ENCODE measurements at places on chromosomes 13 and 19.
A peak's percentile ranks its signal among the peaks of the same experiment; 100 is the strongest.

- DNase-seq: no peak
Observed at GRCh38 chr13:36801035-36801434, 18.0 kb upstream of the RFXAP start.

- DNase-seq: peak; percentile 8
Observed at GRCh38 chr13:113275387-113275786, 21.7 kb upstream of the LAMP1 start.

GRCh38 chr13:58960888-58961287 lies 1202.8 kb downstream of the DIAPH3 start:
- DNase-seq: no peak

GRCh38 chr13:26679411-26680122 lies 81.0 kb downstream of the GPR12 start:
- DNase-seq: no peak

- DNase-seq: no peak
Observed at GRCh38 chr19:305240-306150, 14.3 kb upstream of the PLPP2 start.

DNA sequence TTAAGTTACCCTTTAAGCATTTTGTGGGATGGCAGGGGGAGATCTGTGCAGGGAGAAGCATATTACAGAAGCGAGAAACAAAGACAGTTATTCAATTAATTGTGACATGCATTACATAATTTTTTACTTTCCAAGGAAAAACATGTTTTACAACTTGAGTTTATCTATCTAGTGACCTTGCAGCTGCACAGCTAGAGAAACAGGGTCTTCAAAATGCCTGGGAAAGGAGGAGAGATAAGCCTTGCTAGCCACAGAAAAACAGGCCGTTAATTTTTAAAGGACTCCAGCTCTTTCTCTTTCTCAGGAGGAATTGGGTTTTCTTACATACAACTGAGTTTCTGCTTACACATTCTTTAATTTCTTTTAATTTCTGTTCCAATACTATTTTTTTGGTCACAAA lies 14.8 kb upstream of the ZNF431 start:
- DNase-seq: no peak

DNA sequence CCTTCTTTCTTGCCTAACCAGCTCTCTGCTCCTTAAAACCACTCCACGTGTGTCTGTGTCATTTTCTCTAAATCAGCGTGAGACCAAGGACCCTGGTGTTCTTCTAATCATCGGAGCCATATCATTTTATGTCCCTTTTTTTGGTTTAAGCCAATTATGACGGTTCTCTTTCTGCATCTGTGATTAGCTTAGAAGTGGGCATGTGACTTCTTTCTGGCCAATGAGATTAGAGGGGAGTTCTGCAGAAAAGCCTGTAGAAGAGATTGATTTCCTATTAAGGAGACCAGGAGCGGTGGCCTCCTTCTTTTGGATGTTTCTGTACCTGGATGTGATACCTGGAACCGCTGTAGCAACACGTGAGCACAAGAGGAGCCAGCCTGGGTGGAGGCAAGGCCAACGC lies 97.5 kb upstream of the PABPC3 start:
- no peak for DNase-seq

GRCh38 chr13:59487883-59488282 lies 675.8 kb downstream of the DIAPH3 start:
- DNase-seq: no peak

- no peak for DNase-seq
Observed at GRCh38 chr13:110522721-110523120, 38.8 kb downstream of the RAB20 start.

GRCh38 chr13:26247011-26247410 lies 6.9 kb upstream of the CDK8 start:
- DNase-seq: no peak

DNA sequence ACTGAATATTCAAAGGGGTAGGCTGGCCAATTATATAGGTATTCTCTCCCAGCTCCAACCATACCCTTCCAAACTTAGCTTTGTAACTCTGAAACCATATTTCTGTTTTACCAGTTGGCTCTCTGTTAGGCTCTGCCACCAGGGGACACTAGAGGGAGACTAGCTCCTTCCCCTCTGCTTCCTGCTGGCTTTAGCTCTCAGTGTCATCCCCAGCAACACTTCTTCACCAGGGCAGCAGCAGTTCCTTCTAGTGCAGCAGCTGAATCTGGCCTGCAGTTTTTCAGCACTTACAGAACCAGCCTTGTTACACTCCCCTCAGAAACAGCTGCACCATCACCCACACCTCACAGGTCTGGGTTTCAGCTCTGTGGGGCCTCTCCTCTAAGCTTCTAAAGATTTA lies 51.0 kb upstream of the DOCK9 start:
- peak; percentile 47 for DNase-seq

DNA sequence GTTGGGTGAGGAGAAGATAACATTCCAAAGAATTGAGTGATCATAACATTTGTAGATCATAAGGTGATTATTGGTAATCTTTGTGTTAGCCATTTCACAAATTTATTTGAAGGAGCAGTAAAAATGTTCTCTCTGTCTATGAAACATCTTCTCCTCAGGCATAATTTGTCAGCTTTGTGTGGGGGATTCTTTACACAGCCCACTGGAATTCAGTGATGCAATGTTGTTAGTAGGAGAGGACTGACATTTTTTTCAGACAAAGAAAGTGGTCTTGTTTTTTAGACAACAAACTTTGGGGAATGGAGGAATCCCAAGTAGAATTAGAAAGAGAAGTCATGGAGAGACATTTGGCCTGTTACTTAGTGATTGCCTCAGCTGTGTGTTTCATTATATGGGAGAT lies 100.3 kb downstream of the ITGBL1 start:
- DNase-seq: no peak

DNA sequence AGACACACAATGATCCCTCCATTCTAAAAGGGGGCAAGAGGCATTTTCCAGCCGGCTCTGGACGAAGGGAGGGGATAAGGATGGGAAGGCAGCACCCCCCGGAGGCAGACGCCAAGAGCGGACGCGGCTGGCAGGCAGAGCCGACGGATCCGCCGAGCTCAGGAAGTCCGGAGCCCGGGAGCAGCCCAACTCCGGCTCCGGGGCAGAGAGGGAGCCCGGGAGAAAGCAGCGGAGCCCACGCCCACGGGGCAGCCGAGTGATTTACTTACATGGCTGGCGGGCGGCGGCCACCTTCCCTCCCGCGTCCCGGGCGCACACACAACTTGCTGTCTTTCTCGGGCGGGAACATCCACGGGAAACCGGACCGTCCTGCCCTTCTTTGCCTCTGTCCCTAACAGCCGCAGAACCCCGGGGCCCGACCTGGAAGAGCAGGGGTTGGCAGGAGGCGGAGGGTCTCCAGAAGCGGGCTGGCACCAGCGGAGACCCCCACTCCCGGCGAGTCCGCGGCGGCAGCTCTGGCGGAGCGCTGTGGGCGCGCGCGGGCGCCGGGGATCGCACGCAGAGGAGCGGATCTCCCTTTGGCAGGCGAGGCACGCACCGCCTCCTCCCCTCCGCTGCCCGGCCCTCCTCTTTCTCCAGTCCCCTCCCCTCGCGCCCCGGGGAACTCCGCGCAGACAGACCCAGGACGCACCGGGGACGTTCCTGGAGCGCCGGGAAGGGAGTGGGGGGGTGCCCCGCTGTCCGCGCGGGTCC lies at the start of gene LHFPL6:
Gene LHFPL6 (minus strand): TSS at position 580 of the 753 bp plus-strand sequence.
- DNase-seq: peak; percentile 64

DNA sequence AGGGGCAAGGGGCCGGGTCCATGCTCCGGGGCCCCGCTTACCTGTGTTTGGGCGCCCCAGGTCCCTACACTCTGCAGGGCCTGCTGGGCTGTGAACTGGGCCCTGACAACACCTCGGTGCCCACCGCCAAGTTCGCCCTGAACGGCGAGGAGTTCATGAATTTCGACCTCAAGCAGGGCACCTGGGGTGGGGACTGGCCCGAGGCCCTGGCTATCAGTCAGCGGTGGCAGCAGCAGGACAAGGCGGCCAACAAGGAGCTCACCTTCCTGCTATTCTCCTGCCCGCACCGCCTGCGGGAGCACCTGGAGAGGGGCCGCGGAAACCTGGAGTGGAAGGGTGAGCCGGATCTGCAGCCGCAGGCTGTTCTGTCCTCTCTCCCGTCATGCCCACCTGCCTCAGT lies 1.7 kb downstream of the FCGRT start:
- no peak for DNase-seq

GRCh38 chr19:16118489-16119033 lies 6.9 kb downstream of the RAB8A start:
- peak; percentile 89 for DNase-seq

DNA sequence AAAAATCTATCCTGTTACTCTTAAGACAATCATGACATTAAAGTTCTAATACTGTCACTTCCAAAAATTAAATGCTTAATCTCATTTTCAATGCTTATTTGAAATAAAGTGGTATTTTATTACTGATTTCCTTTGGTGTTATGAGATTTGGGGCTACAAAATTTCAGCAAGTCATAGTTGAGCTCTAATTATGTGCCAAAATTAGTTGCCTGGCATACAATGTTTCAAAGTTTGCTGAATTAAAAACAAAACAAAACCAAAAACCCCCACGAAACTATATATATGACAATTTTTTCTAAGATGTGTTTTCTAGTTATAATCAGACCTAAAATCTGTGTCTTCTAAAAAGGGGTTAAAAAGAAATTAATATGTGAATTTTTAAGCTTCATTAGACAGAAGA lies 62.2 kb downstream of the KCNRG start:
- no peak for DNase-seq

- no peak for DNase-seq
Observed at GRCh38 chr13:107023335-107023734, 455.4 kb upstream of the ARGLU1 start.

GRCh38 chr19:52099497-52100138 lies 4.1 kb upstream of the ZNF841 start:
- peak; percentile 1 for DNase-seq

GRCh38 chr19:3411636-3412035 lies 45.3 kb downstream of the NFIC start:
- DNase-seq: no peak

- no peak for DNase-seq
Observed at GRCh38 chr13:66128692-66129269, 1101.4 kb downstream of the PCDH9 start.

- DNase-seq: no peak
Observed at GRCh38 chr19:961866-962620, 22.1 kb upstream of the WDR18 start.

DNA sequence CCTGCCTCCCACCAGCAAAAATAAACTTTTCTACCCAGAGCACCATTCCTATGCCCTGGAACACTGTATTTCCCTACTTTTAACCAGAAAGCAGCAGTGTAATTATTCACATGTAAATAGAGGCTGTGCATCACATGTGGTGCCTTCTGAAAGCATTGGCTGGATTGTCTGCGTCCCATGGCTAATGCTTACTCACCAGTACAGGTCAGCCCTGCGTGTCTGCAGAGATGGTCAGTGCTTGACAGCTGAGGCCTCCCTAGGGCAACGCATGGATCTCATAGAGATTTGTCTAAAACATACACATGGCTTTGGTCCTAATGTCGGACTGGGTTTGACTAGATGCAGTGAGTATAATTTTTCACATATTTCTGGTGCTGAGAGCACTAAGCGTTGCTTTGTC lies 64.2 kb downstream of the DPY19L3 start:
- DNase-seq: no peak

GRCh38 chr19:49849433-49850220 lies 1.3 kb upstream of the PTOV1 start:
- no peak for DNase-seq

DNA sequence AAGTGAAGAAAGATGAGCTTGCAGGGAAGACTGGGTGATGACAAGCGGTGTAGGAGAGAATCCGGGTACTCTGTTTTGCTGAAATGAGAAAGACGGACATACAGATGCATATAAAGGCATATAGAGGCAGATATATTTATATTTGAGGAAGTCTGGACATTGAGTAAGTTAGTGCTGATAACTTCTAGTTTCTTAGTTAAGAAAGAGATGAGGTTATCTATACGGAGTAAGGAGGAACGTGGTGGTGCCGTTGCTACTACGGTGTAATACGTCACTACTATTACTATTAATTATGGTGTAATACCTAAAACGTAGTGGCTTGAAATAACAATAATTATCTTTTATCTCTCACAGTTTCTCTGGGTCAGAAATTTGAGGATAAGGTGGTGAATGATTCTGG lies 9.8 kb upstream of the CPB2 start:
- DNase-seq: no peak

DNA sequence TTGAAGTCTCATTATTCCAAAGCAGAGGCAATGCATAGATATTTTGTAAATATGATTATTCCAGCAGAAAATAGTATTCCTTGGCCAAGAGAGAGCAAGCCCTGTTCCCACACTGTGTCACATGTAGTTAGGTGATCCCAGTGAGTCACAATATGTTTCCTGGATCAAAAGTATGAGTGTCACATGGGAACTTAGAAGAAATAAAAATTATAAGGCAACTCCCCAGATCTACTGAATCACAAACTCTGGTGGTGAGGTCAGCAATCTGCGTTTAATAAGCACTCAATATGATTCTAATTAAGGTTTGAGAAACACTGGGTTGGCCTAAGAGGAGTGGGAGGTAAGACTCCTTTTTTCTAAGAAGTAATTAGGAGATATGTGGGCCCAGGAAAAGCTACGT lies 1504.5 kb upstream of the PCDH20 start:
- DNase-seq: no peak

- DNase-seq: no peak
Observed at GRCh38 chr19:1651568-1652291, 685 bp downstream of the TCF3 start.

DNA sequence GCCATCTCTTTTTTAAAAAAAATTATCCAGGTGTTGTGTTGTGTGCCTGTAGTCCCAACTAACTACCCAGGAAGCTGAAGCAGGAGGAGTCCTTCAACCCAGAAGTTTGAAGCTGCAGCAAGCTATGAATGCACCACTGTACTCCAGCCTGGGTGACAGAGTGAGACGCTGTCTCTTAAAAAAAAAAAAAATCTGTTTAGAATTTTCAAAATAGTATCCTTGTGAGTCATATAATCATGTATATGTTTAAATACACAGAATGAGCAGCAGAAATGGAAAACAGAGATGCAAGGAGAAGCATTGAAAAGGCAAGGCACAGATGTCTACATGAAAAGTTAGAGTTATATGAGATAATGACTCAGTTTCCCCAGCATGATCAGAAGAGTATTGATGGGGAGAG lies 31.2 kb downstream of the SYDE1 start:
- no peak for DNase-seq

Measured in activated CD4-positive, alpha-beta T cell treated with anti-CD3 and anti-CD28 coated beads, Interleukin-2, amount 50 U/mL, for 16 hours (primary cell).